GM23338 (cell line): ENCODE measurements at places on chromosomes 5 and 9.

DNA sequence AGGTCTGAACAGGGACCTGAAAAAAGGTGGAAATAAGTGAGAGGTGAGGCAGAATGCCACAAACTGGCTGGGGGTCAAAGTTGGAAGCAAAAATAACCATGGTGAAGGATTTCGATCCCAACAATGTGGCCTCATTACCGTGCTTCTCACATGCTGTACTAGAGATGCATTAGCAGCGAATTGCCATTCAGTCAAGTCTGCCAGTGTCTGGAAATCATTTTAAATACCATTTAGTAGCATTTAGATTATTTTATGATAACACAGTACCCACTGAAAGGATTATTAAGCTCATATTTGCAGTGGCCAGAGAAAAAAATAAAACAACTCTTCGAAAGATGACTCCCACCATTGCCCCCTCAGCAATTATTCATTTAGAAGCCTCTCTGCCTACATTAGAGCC, 294.6 kb upstream of the SLC24A2 start:
- H3K36me3 ChIP-seq, result no peaks in the 10 kb centered on the region
- no peaks in the 10 kb centered on the region for H3K27me3 ChIP-seq
- DNase-seq, result no peak

DNA sequence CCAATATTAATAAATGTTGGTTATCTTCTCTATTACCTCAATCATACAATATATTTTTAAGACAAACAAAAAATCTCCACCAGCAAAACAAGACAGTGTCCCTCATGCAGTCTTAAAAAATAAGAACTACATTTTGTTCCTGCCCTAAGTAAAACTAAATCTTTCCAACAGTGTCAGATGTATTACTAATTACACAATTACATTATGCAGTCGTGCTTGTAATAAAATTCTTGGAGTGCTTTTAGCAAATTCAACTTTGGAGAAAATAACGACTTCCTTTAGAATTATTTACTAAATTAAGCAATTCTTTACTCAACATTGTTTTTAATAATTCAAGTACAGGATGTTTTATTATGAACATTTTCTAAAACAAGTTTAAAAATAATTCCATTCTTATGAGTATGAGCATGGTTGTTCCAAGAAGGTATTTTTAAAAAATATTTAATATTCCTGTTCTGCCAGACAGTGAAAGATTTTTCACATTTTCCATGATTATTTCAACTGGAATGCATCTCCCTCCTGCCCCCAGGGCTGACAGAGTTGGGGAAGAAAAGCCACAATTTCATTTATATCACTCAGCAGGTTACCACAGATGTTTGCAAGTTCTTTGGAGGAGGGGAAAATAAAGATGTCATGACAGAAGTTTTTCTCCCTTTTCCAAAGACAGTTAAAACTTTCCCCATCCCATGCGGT, 137.9 kb downstream of the FAM114A2 start:
- no peaks in the 10 kb centered on the region for H3K27me3 ChIP-seq
- H3K4me3 ChIP-seq, result no peak overlapping the region
- DNase-seq, result no peak
- H3K27ac ChIP-seq, result no peak overlapping the region
- H3K36me3 ChIP-seq, result no peaks in the 10 kb centered on the region

- H3K4me3 ChIP-seq, result no peak overlapping the region
- H3K27ac ChIP-seq, result no peak overlapping the region
- H3K27me3 ChIP-seq, result no peaks in the 10 kb centered on the region
- peaks cover 5% of the 10 kb centered on the region for H3K4me1 ChIP-seq
- DNase-seq, result no peak
- H3K36me3 ChIP-seq, result no peaks in the 10 kb centered on the region
These were observed 88.6 kb downstream of the NRG2 start for GRCh38 chr5:139954462-139954861.

GRCh38 chr5:158123595-158123994, 264.6 kb upstream of the CLINT1 start:
- peaks cover 8% of the 10 kb centered on the region; the same call in 1 of the 2 replicates for H3K4me1 ChIP-seq
- H3K36me3 ChIP-seq, result 0 out of 2 replicates have a peak, but pooled peaks cover 3% of the 10 kb centered on the region
- H3K4me3 ChIP-seq, result no peak overlapping the region
- DNase-seq, result no peak
- H3K27me3 ChIP-seq, result no peaks in the 10 kb centered on the region

GRCh38 chr9:109314011-109314531, 6.8 kb downstream of the EPB41L4B start:
- no peak for DNase-seq
- peak overlapping the region; percentile 40; the same call in 1 of the 2 replicates for H3K27ac ChIP-seq
- no peaks in the 10 kb centered on the region for H3K27me3 ChIP-seq
- no peaks in the 10 kb centered on the region for H3K36me3 ChIP-seq
- no peak overlapping the region for H3K4me3 ChIP-seq
- H3K4me1 ChIP-seq, result peaks cover 66% of the 10 kb centered on the region

- peak overlapping the region; percentile 99 for H3K27ac ChIP-seq
- H3K36me3 ChIP-seq, result peaks cover under 1% of the 10 kb centered on the region
- H3K27me3 ChIP-seq, result no peaks in the 10 kb centered on the region
- DNase-seq, result peak; percentile 78
- peaks cover 40% of the 10 kb centered on the region for H3K4me1 ChIP-seq
These were observed 3.0 kb downstream of the N4BP3 start for GRCh38 chr5:178116143-178116885.

GRCh38 chr9:75200892-75201470, 112.7 kb downstream of the OSTF1 start:
- H3K4me3 ChIP-seq, result no peak overlapping the region
- H3K36me3 ChIP-seq, result no peaks in the 10 kb centered on the region
- H3K27me3 ChIP-seq, result no peaks in the 10 kb centered on the region
- H3K27ac ChIP-seq, result no peak overlapping the region

- H3K36me3 ChIP-seq, result peaks cover 9% of the 10 kb centered on the region; the same call in 1 of the 2 replicates
- H3K27me3 ChIP-seq, result no peaks in the 10 kb centered on the region
- no peak overlapping the region for H3K27ac ChIP-seq
- H3K4me3 ChIP-seq, result no peak overlapping the region
- no peaks in the 10 kb centered on the region; the same call in 1 of the 2 replicates for H3K4me1 ChIP-seq
These were observed 6.0 kb downstream of the MRPS2 start for GRCh38 chr9:135506327-135507103.

- H3K27ac ChIP-seq, result no peak overlapping the region
- H3K27me3 ChIP-seq, result peaks cover 7% of the 10 kb centered on the region; the same call in 1 of the 2 replicates
- no peak for DNase-seq
- peaks cover 5% of the 10 kb centered on the region for H3K4me1 ChIP-seq
- no peak overlapping the region for H3K4me3 ChIP-seq
These were observed 4.2 kb upstream of the CA9 start for GRCh38 chr9:35669331-35670145.

- 0 out of 2 replicates have a peak, but pooled peaks cover 8% of the 10 kb centered on the region for H3K4me1 ChIP-seq
- H3K4me3 ChIP-seq, result no peak overlapping the region
- H3K36me3 ChIP-seq, result no peaks in the 10 kb centered on the region
- DNase-seq, result peak; percentile 93
- H3K27ac ChIP-seq, result no peak overlapping the region
These were observed 153.2 kb upstream of the C9orf72 start for GRCh38 chr9:27726244-27727081.

DNA sequence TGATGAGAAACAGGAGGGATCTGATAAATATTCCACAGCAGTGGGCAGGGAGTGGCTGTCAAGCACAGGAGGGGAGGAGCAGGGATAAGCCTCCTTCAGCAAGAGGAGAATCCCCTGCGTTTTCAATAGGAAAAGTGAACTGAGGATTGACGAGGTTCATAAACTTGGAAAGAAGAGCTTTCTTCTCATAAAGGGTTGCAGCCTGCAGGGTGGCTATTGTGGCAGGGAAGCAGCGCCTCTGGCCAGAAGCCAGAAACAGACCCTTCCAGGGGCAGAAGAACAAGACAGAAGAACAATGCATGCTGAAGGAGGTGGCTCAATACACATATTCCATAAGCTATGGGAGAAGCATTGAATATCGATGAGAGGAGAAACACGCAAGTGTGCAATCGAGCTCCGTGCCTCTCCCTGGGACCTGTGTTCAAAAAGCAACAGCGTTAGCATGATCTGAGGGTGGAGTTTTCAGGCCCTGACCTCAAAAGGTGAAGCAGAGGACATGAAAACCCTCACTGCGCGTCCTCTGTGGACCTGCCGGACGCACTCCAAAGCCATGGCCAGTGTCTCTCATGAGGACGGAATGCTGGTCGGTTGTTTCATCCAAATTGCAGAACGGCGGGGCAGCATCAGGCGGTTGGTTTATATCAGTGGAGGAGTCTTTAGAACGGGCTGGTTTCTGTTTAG, 67.6 kb downstream of the ANKRD33B start:
- H3K36me3 ChIP-seq, result no peaks in the 10 kb centered on the region
- H3K4me1 ChIP-seq, result peaks cover 23% of the 10 kb centered on the region
- no peaks in the 10 kb centered on the region for H3K27me3 ChIP-seq
- no peak overlapping the region for H3K27ac ChIP-seq
- no peak for DNase-seq
- H3K4me3 ChIP-seq, result no peak overlapping the region

- no peak for DNase-seq
- H3K36me3 ChIP-seq, result peaks cover 9% of the 10 kb centered on the region; the same call in 1 of the 2 replicates
- H3K4me3 ChIP-seq, result no peak overlapping the region
- no peaks in the 10 kb centered on the region for H3K4me1 ChIP-seq
- no peaks in the 10 kb centered on the region for H3K27me3 ChIP-seq
- H3K27ac ChIP-seq, result no peak overlapping the region
These were observed 251.6 kb downstream of the ADGRV1 start for GRCh38 chr5:90810211-90810610.

DNA sequence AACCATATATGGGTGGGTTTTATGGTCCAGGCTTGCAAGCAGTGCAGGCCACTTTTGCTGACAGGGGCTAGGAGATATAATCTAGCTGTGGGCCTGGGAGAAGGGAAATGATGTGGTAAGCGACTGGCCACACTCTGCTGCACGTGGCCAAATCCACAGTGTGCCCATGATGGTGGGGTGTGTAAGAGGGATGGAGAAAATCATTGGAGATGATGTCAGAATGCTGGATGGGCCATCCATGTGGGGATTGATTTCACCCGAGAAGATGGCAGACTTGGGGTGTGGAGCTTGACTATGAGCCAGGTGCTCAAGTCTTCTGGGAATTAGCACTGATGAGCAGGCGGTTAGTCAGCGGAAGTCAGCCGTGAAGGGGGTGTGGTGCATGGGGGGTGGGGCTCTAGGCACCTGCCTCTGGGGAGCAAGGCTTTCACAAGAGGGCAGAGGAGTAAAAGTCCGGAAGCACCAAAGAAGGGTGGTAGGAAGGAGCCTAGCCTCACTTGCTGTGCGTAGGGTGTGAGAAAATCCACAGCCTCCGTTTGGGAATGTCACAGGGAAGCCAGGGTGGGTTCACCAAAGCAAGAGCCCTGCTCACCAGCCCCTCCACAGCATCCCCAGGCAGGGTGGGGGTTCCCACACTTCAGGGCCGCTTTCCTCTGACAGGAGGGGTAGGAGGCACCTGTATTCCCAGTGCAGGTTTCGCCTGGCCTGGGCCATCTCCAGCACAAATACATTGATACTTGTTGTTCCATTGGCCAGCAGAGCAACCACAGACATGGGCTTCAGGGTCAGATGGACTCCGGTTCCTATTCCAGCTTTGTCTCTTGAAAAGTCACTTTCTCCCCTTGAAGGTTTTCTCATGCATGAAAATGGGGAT, 44.5 kb upstream of the ANGPTL2 start:
- H3K27ac ChIP-seq, result no peak overlapping the region
- no peaks in the 10 kb centered on the region for H3K36me3 ChIP-seq
- H3K4me1 ChIP-seq, result peaks cover 5% of the 10 kb centered on the region; the same call in 1 of the 2 replicates
- H3K4me3 ChIP-seq, result no peak overlapping the region

DNA sequence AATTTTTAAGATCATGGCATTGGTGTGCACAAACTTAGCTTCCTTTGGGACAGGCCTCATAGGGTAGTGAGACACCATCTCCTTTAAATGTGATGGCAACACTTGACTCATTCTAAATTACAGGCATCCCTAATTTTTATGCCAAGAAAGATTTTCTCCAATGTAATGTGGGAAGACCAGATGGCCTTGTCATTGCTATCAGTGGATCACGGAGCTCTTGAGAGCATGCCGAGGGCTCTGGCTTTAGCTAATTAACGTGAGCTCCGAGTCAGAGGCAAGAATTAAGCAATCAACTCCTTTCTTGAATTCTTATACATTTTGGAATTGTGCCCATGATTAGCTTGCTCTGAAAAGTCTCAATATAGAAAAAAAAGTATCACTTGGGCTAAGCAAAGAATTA, 215.8 kb downstream of the LRRC70 start:
- H3K4me1 ChIP-seq, result no peaks in the 10 kb centered on the region
- H3K36me3 ChIP-seq, result no peaks in the 10 kb centered on the region
- no peaks in the 10 kb centered on the region for H3K27me3 ChIP-seq
- H3K4me3 ChIP-seq, result no peak overlapping the region
- H3K27ac ChIP-seq, result no peak overlapping the region
- no peak for DNase-seq

DNA sequence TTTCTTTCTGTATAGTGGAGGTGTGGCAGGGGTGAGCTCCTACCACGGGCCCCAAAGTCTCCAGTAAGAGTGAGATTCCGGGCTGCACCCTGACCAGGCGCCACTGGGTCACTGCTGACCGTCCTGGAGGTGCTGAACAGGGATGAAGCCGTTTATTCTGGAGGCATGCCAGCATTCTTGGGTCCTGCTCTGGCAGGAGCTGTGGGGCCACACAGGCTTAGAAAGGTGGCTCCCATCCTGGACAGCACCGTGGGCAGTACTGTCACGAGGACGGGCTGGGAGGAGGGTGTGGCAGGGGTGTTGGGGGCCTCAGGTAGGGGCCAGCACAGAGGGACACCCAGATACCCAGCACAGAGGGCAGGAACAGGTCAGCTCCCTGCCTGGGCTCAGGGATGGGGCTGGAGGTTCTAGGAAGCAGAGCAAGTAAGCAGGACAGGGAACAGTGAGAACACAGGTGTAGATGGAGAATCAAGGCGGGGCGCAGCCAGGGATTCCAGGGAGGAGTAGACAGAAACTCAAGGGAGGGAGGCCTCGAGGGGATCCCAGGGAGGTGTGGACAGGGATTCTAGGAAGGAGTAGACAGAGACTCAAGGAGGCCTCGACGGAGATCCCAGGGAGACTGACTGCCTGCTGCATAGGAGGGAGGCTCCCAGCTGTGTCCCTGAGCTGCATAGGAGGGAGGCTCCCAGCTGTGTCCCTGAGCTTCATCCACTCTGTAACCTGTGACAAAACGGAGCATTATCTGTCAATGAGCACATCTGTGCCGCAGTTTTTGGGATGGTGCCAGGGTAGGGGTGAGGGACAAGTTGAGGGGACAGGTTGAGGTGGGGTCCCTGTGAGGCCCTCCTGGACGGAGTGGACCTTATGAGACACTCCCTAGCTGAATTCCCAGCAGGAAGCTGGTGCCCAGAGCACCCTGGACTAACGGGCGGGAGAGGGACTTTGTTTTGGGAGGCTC, 1.1 kb upstream of the PLEKHG4B start:
- no peaks in the 10 kb centered on the region for H3K36me3 ChIP-seq
- H3K4me3 ChIP-seq, result peak overlapping the region; percentile 60
- peak overlapping the region; percentile 92 for H3K27ac ChIP-seq
- peaks cover 32% of the 10 kb centered on the region for H3K4me1 ChIP-seq

- no peak overlapping the region for H3K4me3 ChIP-seq
- 0 out of 2 replicates have a peak overlapping the region, but pooled peaks have one; percentile 68 for H3K27ac ChIP-seq
- H3K36me3 ChIP-seq, result no peaks in the 10 kb centered on the region
- no peaks in the 10 kb centered on the region; the same call in 1 of the 2 replicates for H3K4me1 ChIP-seq
- H3K27me3 ChIP-seq, result no peaks in the 10 kb centered on the region
These were observed 24.0 kb downstream of the LYRM7 start for GRCh38 chr5:131194725-131195124.
